ENCODE measurements at places on chromosomes 2 and 18.

GRCh38 chr18:42229211-42230210 lies 274.5 kb downstream of the PIK3C3 start:
- no peak for DNase-seq

DNA sequence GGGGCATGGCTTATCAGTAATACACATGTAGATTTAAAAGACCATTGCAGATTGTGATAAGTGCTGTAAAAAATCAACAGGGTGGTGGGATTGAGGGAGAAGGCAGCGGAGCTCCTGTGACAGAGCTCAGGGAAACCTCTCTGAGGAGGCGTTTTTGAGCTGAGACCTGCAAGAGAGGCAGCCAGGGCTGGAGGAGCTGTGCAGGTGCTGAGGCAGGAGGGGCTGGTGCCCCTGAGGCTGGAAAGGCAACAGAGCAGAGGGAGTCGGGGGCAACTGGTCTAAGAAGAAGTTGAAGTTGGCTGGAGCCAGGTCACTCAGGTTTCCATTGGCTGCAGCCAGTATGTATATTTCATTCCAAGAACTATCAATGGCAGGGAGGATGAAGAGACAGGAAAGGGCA lies 47.6 kb downstream of the KLHL29 start:
- no peak for DNase-seq

- no peak for DNase-seq
These were observed 48.3 kb downstream of the THUMPD2 start for GRCh38 chr2:39730685-39731302.

- DNase-seq, result no peak
These were observed 46.4 kb downstream of the CHRNA1 start for GRCh38 chr2:174717916-174718315.

DNA sequence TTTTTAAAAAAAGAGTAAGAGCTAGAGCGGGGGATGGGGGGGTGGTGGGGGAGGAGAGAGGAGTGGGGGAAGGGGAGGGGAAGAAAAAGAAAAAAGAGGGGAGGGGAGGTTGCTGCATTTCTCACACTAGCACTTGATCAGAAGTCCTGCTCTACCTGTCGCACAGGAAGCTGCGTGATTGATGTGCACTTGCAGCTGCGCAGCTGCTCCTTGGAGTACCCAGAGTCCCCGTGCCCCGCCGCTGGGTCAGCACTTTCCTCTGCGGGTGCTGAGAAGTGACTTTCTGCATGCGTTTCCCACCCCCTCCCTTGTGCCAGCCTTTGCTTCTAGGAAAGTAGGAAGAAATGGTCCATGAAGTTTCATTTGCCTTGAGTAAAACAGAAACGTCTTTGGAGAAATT lies 297.3 kb downstream of the ETAA1 start:
- DNase-seq, result no peak

GRCh38 chr2:176111309-176111663 lies 4.2 kb downstream of the HOXD11 start:
- DNase-seq, result no peak

GRCh38 chr18:48545757-48546321 lies 7.0 kb downstream of the CTIF start:
- DNase-seq, result no peak

DNA sequence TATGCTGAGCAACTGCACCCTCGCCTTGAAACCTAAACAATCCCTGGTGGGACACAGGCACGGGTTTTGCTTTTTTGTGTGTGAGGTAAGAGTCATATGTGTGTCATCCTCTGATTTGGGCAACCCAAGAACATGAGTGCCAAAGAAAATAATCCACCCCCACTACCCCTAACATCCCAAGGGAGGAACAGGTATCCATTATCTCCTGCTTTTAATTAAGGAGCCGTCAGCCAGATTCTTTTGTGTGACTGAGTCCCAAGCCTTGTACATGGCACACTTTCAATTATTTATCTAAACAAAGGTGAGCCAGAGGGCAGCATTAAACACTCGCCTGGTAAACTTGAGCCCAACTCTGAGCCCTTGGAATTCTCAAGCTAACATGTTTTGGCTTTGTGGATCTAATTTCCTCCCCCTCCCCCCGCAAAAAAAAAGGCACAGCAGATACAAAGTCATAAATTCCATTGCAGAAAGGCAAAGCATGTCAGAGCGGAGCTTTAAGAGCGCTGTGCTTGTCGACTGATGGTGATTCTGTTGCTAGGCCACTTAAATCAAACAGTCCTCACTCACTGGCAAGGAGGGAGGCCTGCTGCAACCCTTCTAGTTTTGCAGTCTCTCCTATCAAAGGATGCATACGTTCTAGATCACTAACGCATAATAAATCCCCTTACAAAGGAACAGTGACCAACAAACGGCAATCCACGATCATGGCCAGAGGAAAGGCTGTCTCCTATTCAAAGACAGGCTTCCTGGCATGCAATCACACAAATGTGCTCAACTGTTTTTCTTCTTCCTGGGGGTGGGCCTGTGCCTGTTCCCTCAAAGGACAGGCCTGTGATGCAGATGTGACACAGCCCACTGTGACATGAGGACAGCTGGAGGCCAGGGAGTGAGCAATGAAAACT lies 143.5 kb upstream of the LMAN1 start:
- no peak for DNase-seq

- no peak for DNase-seq
These were observed 118.7 kb upstream of the CNTNAP5 start for GRCh38 chr2:123906361-123906760.

DNA sequence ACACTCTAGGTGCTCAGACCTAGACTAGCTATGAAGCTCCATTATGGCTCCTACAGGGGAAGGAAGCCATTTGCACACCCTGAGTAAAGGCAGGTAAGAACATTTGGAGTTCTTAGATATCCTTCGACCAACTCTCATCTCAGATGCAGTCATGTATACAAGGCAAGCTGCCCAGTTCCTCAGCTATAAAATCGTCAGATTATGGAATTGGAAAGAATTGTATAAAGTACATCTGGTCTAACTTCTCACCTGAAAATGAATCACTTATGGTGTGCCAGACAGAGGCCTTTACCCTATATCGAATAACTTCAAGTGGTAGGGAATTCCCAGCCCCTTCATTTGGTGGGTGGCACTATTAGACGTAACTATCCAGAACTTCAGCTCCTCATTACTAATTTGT lies 79.3 kb downstream of the VIT start:
- no peak for DNase-seq

DNA sequence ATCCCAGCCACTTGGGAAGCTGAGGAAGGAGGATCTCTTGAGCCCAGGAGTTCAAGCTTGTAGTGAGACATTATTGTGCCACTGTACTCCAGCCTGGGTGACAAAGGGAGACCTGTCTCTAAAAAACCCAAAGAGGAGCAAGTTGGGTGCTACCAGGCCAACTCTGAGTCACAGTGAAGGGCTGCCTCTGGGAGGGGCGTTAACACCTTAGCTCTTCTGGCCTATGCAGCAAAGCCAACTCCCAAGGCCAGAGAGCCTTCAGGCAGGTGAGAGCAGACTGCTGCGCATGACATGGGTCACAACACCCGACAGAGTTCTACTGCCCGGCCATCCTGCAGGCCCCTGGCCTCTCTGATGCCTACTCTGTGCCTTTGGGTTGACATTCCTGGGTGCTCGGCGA lies 32.6 kb upstream of the ATG16L1 start:
- DNase-seq, result no peak

DNA sequence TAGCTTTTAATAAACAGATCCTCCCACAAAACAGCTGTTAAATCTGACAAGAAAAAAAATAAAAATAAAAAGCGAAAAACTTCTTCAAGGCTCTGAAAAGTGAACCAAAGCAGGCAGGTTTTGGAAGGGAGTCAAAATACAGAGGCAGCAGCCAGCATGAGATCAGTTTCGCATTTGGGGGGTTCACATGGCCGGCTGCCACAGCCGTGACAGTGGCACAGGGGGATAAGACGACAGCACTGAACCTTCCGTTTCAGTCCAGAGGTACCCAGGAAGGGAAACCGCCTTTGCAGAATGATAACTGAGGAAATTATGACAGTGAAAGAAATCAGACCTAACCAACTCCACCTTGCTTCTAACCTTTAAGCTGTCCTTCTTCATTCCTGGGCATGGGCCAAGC lies 196.7 kb upstream of the PID1 start:
- no peak for DNase-seq

GRCh38 chr2:147559070-147559725 lies 285.6 kb upstream of the ACVR2A start:
- no peak for DNase-seq

DNA sequence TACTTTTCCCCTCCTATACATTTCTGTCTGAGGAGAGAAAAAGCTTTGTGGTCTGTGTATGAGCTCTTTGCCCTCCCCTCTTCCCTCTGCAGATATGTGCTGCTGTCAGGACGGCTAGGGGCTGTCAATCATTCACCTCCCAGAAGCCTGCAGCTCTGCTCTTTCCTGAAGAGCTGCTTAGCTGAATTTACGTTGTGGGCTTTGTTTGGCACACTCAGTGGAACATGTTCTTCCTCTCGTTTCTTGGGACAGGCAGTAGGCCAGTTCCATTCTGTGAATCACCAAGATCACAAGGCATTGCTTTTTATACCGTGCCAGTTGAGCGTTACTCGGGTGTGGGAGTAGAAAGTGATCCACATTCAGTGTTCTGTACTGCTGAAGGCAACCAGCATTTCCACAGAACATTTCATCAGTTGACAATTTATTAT lies 136.7 kb downstream of the LAMA3 start:
- DNase-seq, result no peak

DNA sequence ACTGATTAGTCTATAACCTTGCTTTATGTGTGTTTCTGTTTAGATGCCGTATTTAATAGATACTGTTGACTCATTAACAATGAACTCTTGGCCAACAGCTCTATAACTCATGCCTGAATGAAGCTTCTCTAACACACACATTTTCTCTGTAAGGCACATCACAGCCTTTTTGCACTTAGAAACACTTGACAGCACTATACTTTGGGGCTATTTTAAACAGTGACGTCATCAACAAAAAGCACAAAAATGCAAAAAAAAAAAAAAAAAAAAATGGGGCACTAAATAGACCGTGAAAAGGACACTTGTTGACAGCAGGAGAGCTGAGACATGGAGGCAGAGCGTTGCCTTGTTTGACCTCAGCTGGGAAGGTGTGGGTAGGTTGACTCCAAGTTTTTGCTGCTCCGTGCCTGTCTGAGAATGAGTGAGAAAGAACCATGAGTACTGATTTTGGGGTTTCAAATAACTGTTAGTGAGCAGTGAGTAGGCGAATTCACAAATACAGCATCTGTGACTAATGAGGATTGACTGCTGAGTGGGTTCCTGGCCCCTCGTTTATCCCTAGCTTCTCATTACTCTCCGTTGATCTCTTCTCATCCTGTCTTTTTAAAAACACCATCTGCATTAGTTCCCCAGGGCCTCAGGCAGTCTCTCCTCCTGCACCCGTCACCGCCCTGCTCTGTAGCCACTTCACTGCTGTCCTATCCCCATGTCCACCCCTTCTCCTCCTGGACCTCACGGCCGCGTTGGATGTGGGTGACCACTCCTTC lies 24.4 kb downstream of the SPP2 start:
- no peak for DNase-seq

DNA sequence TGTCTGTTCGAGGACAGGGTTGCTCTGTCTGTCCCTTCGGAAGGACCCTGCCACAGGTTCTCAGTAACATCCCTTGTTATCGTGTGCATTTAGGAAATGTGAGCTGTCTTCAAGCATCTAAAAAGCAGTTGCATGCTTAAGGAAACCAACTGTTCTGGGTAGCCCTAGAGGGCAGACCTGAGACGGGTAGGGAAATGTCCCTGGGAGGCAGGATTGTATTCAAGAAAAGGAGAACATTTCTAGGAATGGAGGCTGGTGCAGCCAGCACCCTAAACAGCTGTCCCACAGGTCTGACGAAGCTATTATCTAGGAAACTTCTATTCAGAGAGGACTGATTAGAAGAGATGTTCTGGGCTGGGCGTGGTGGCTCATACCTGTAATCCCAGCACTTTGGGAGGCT lies 414.2 kb downstream of the NBAS start:
- DNase-seq, result no peak

DNA sequence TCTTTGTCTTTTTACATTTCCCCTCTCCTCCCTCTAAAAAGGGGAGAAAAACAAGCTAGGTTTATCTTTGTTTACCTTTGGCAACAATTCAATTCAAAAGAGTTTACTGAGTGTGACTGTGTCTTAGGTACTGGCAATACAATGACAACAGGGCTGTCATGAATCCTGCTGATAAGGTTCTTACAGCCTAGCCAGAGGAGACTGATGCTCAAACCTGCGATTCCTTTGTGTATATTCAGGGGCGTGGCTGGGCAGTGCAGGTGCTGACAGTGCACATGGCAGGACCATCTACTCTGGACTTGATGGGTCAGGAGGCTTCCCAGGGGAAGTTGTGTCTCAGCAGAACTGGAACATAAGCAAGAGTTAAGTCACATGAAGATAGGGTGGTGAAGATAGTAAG lies 23.2 kb upstream of the TTN start:
- no peak for DNase-seq

- DNase-seq, result no peak
These were observed 1076.7 kb upstream of the PIK3C3 start for GRCh38 chr18:40878371-40878770.

DNA sequence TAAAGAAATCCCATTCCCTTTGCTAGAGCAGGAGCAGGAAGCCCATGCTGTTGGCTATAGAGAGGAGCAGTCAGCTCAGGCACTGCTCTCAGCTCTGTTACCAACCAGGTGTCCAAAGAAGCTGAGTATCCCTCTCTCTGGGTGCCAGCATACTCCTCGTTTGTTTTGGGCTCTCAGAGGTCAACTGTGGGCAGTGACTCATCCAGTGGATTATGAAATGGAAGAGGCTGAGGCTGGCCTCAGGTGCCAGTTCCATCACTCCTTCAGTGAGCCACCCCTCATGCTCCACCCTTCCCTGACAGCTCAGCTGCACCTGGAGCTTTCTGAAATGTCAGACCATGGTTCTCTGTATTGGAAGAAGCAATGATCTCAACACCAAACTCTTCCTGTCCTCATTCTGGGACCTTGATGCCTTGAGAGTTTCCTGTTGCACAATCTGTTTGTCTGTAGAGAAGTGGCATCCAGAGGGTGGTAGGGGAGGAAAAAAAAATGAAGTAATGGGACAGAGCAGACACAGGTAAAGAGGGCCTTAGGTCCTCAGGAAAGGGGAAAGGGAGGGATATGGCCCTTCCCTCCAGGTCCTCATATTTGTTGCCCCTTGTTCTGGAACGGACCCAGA lies 31.2 kb upstream of the EN1 start:
- DNase-seq, result no peak

GRCh38 chr2:9596621-9597311 lies 34.0 kb downstream of the YWHAQ start:
- no peak for DNase-seq

DNA sequence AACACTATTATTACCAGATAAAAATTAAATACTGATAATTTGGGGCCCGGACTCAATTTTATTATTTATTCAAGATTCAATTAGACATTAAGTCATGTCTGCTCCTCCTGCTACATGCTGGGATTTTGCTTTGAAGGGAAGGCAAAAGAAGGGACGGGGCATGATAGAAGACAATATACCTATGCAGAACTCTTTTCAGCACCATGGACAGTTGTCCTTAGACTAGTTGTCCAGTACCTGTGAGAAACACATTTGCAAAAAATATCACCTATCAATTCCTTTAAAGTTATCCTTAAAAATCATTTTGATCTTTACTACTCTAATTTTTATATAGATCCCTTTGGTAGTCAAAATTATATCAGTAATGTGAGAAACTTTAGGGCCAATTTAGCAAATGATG lies 100.2 kb upstream of the SULT1C3 start:
- DNase-seq, result no peak

GRCh38 chr2:15547115-15547876 lies 13.8 kb downstream of the NBAS start:
- no peak for DNase-seq
